SK-N-DZ (cell line): ENCODE measurements at places on chromosomes 12 and 14.

GRCh38 chr12:68695454-68695853 lies 8.7 kb downstream of the NUP107 start:
- no peak for DNase-seq

DNA sequence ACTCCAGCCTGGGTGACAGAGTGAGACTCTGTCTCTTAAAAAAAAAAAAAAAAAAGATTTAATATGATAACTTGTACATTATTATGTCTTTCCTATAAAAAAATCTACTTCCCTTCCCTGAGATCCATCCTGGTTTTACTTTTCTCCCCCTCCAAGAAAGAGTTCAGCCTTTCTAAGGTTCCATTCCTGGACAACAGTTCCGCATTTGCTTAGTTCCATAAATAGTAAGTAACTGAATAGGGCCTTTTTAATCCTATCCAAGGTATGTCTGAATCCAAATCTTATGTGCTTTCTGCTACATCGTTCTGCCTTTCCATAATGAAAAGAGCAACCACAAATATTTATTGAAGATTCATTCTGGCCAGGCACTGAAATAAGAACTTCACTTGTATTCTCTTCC lies 187.8 kb downstream of the DACT1 start:
- DNase-seq, result peak; percentile 37

DNA sequence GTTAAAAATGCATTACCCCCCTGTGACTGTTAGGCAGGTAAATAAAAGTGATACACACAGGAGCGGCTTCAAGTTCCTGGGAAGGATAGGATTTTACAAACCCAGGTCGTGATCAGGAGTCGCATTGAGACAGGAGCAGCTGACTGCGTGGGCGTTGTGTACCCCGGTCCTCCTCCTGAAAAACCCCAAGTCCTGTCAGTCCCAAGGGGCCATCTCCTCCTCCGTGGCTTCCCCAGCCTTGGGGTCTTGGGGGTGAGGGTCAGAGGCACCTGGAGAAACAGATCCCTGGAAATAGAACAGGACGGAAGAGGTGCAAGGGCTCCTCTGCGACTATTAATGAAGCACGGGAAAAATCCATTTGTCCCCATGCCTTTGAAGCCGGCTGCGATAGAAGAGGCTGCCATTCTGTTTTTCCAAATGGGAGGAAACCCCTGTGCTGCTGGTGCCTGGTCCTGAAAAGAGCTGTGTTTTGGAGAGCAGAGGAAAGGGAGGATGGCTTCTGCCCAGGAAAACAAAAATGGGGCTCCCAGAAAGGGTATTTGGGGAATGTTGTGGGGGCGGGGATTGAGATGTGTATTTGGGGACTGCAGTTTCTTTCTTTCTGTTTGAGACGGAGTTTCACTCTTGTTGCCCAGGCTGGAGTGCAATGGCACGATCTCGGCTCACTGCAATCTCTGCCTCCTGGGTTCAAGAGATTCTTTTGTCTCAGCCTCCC lies 143.1 kb downstream of the ZNF664 start:
- DNase-seq, result no peak

DNA sequence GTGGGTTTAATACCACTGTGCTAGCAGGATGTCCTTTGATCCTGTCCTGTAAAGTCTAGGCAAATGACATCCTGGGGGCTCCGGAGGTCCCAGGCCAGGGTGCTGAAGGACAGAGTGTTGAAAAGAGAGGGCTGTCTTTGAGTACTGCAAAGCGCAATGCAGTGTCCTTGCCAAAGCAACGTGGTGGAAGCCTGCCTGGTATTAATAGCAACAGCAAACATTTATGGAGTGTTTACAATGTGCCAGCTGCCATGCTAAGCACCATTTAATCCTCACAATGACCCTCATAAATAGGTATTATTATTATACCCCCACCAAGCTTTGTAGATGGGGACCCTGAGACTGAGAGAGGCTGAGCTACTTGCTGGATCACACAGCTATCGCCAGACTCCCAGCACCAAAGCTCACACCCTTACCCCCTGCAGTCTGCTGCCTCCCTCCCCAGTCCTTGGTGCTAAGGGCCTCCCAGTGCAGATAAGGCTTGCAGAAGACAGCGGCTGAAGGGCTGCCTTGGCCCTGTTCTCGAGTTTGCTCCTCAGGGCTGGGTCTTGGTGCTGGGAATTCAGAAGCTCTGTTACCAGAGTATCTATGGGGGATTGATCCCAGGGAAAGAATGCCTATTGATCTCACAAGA lies 427.7 kb downstream of the FUT8 start:
- DNase-seq, result no peak

DNA sequence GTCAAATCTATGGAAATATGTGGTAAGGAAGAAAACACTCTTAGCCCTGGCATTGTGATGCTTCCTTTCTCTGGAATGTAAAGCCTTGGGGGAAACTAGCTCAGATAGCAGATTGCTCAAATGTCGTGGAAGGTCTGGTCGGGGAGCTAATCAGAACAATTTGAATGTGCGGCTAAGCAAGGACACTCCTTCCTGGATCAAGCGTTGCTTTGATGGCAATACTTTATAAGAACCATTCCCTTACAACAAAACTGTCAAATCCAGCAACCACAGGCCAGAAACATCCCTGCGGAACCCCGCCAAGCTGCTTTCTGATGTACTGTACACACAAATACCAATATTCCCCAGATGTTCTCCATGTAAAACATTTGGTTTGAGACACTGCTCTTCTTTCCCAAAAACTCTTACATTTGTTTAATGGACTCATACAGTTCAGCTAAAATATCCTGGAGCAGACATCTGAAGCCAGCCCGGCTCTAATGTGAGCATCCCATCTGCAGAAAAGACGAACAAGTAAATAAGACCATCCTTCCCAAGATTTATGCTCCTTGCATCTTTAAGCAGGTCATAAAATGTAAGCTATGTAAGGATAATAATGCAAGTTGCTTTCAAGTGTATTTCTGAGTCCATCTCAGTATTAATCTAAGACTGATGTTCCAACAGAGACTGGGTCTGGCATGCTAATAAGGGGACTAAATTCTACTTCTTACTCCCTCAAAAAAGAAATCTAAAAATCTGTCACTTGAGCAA lies 20.2 kb downstream of the NUAK1 start:
- DNase-seq, result no peak

GRCh38 chr12:106766393-106766826 lies 8.1 kb upstream of the RIC8B start:
- no peak for DNase-seq

DNA sequence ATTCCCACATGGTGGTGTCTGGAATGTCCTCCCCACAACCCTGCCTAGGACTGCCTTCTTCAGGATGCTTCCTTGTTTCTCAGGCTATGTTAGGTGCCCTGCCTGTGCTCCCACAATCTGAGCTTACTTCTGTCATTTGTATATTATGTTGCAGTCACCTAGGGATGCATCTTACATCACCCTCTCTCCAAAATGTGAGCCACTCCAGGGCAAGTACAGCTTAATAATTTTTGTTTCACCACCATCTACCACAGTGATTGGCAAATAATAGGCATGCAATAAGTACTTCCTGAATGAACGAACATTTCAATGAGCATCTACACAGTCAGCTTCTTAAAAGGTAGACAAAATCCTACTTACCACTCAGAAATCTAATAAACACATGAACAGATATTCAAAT lies 37.6 kb downstream of the ZFYVE26 start:
- no peak for DNase-seq

DNA sequence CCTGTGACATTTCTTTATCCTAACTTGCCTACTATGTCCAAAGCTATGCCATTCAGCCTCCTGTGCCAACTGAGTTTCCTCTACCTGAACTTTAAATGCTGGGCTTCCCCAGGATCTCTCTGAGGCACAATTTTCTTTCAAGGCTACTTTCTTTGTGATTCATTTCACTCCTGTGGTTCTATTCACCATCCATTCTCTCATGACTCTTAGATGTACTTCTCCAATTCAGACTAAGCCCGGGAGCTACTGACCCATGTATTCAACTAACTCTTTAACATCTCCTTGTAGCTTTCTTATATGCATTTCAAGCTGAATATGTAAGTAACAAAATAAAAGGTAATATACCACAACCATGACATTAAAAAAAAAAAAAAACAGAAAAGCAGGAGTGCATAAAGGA lies 738.9 kb upstream of the USP15 start:
- no peak for DNase-seq

- no peak for DNase-seq
Observed at GRCh38 chr12:94305130-94305957, 154.3 kb downstream of the CEP83 start.

DNA sequence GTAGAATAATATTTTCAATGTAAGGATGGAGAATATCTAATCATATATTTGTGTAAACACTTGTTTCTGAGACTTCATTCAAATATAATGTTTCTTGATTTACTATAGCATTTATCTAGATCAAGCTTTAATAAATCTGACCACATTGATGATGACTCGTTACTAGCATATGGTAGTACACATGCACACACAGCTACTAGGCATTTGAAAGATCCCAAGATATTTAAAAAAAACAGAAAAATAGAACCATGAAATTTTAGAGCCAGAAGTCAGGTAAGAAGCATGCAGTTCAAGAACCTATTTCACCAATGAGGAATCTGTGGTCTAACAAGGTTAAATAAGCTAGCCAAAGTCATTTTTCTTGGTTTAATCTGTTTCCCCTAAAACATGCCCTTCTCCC lies 32.0 kb downstream of the DCP1B start:
- DNase-seq, result no peak

DNA sequence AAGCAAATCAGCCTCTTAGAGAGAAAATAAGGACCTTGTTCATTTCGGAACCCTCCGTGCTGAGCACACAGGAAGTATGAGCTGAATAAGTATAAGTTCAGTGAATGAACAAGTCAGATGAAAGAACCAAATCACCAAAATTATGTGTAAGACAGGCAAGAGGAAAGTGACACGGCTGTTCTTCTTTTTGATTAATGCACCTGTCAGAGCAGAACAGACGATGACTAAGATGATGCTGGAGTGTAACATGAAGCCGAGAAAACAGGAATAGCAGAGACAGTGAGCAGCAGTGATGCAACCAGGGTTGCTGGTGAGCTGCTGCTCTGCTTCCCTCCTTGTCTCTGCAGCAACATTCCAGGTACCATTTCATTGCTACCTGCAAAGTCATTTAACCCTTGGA lies 861.1 kb downstream of the GALC start:
- peak; percentile 36 for DNase-seq

- DNase-seq, result no peak
Observed at GRCh38 chr12:52789637-52790426, 6.1 kb downstream of the KRT3 start.

DNA sequence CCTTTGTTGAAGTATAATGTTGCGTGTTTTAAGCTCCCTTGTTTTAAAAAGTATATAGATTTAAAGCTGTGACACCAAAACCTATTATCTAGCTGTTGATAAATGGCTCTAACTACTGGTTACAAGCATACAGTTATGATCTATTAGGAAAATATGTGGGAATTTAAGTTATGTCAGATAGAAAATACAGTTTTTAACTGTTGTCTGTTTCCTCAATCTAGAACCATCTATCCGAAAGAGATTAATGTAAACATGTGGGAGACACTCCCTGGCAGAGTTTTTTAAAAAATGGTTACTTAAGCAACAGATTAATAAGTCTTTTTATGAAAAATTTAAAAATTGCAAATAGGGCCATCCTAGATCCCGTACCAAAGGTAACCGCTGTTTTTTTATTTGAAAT lies 8.2 kb downstream of the RPL36AL start:
- no peak for DNase-seq

GRCh38 chr14:24993631-24994030 lies 56.3 kb downstream of the STXBP6 start:
- no peak for DNase-seq

GRCh38 chr14:94377866-94378470 lies 10.4 kb downstream of the SERPINA1 start:
- DNase-seq, result no peak

DNA sequence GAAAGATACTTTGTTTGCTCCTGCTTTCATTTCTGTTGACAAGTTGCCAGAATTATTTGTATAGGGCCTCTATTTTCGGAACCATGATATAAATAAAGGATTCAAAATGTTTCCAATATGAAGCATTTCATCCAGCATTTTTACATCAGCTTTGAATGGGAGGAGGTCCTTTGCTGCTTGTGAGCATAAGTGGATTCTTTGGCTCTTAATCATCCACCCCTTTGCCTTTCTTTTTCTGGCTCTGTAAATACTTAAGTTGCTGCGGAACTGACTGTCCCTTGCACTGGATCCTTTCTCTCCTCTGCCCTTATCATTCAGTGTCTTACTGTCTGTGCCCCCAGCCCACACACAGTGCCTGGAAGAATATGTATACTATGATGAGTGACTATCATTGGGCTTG lies 357.3 kb upstream of the RGS6 start:
- no peak for DNase-seq

DNA sequence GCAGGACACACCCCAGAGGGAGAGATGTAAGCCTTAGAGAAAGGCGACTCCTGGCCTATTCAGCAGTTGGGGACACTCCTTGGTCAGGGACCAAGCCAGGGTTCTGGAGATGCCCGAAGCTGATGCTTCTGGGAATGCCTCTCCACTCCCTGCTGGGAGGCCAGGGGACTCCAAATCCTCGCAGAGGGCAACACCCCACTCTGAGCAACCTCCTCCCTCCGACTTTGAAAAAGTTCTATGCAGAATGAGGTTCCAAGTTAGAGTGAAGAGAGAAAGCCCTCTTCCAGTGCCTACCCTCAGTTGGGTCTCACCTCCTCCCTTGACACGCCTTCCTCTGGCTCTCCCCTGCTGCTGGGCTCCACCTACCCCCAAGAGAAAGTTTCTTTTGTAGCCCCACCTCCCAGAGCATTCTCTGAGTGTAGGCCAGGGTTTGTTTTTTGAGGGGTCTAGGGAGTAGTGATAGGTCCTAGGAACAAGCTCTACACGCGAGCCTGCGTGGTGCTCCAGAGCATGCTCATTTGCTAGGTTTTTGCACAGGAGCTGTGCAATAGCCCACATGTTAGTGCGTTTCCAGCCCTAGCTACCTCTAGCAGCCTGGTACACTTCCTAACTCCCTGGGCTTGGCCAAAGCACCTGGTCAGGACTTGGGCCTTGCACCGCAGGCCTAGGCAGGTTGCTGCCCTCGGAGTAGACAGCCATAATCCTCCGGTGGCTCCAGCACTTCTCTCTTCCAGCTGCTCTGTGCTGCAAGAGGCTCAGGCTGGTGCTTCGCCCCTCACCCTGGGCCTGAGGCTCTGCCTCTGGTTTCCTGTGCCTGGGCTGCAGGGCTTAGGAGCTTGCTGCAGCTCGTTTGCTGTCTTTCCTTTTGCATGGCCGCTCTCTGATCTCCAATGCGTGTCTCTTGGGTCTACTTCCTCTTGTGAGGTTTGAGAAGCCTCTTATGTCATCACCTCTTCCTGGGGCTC lies 590 bp upstream of the CEBPE start:
- DNase-seq, result no peak

GRCh38 chr12:50220363-50220995 lies 53.3 kb upstream of the CERS5 start:
- peak; percentile 36 for DNase-seq

GRCh38 chr12:96861656-96862055 lies 45.4 kb upstream of the NEDD1 start:
- no peak for DNase-seq

GRCh38 chr12:51687614-51688013 lies 96.6 kb downstream of the SCN8A start:
- DNase-seq, result no peak

GRCh38 chr12:88758176-88758575 lies 177.9 kb upstream of the KITLG start:
- no peak for DNase-seq
